ENCODE measurements at places on chromosomes 7 and 10.

DNA sequence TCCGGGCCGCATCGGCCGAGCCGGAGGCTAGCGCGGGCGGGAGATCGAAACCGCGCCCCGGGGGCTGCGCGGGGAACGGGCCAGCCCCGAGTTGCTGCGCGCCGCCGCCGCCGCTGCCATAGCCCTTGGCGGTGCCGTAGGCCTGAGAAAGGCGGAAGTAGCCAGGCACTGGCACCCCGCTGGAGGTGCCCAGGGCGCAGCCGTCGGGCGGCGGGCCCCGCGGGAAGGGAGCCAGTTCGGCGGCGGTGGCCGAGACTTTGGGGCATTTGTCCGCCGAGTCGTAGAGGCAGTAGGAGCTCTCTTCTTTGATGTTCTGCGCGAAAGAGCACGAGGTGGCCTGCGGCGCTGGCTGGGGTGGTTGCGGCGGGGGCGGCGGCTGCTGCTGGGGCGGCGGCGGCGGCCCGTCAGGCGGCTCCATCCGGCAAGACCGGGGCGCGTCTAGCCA is 587 bp downstream of the HOXA10 start:
- no peak for DNase-seq

GRCh38 chr10:14826076-14826829 is 11.6 kb downstream of the CDNF start:
- no peak for DNase-seq

DNA sequence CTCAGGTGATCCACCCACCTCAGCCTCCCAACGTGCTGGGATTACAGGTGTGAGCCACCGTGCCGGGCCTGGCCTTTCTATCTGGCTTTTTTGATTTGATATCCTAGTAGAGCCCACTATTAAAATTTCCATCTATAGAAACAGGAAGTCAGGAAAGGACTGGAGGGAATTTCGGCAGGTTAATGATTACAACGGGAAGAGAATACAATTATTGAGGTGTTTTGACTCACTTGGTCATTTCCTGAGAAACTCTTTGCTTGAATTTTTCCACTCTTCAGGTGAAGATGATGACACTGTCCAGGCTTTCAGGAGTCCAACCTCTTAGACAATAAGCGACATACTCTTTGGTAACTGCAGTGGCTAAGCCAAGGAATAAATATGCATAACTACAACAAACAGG is 1.1 kb upstream of the MKLN1 start:
- DNase-seq = no peak

GRCh38 chr10:76558586-76558985 is 1079.0 kb downstream of the KCNMA1 start:
- DNase-seq = no peak

- no peak for DNase-seq
Observed at GRCh38 chr7:92802406-92802805, 34.0 kb downstream of the CDK6 start.

DNA sequence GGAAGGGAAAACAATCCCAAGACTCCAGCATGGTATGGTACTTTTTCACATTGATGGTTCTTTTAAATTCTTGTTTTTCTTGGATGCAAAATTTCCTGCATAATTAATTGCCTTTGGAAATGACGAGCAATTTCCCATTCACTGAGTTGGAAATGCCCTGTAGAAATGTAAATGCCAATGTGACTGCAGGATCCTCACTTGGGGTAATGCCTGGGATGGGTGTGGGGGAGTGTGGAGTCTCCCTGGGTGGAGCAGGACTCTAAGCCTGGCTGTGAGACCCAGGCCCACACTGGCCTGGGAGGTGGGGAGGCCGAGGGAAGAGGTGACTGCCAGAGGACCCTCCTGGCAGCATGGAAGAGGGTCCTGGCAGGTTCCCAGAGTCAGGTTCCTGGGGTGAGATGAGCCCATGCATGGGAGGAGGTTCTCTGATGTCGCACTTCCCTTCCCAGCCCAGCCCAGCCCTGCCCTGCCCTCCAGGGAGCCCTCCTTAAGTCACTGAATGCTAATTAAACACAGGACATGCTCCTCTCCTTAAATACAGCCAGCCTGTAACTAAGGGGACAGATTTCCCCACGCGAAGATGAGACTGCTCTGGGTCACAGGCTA is 157.9 kb downstream of the GFRA1 start:
- DNase-seq = no peak

DNA sequence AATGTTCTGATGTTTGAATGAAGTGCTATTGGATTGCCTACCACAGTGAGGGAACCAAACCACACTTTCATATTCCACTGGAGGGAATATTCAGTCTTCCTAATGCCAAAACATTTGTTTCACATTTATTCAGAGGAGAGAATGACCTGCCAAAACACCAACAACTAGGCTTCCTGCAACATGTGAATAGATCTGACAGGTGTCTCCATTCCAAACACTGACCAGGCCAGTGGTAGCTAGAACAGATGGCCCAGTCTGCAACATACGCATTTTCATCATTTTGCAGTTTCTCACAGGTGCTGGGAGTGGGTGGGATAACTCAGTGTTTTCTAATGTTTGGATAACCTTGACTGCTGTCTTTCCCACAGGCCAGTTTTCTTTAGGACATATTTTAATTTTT is 110.0 kb downstream of the RELN start:
- DNase-seq = no peak

DNA sequence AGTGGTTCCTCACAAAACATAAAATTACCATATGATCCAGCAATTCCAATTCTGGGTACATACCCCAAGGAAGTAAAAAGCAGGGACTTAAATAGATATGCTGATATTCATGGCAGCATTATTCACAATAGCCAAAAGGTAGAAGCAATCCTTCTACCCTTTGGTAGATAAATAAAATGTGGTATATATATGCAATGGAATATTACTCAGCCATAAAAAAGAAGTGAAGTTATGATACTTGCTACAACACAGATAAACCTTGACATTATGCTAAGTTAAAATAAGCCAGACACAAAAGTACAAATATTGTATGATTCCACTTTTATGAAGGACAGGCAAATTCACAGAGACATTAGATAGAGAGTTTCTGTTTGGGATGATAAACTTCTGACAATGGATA is 13.3 kb downstream of the JMJD1C start:
- DNase-seq = no peak
